Cerebellar nuclear complex (tissue), 1 donor: ENCODE measurements at places on chromosomes 3 and 15.

DNA sequence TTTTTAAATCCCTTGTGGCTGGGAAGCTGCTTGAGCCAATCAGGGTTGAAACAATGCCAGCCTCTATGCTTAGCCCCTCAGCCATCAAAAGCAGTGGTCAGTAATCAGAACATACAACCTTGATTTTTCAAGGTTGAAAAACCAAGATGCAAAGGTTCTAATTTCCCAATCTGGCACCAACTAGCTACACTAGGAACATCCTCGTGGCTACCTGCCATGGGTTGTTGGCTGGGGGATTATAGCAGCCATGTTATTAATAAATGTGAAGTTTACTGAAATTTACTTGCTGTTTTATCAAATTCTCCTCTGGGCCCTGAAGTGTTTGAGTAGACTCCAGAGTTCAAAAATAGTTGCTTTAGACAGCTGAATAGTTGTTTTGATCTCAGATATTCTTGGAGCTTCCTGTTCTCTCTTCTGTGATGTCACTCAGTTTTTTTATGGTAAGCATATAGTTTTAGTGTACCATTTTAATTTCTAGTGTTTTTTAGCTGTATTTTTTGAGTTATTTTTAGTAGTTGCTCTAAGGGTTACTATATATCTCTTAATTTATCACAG is 31.9 kb downstream of the PCCB start:
- DNase-seq, result no peak

GRCh38 chr3:79339846-79340245 is 428.0 kb downstream of the ROBO1 start:
- no peak for DNase-seq

DNA sequence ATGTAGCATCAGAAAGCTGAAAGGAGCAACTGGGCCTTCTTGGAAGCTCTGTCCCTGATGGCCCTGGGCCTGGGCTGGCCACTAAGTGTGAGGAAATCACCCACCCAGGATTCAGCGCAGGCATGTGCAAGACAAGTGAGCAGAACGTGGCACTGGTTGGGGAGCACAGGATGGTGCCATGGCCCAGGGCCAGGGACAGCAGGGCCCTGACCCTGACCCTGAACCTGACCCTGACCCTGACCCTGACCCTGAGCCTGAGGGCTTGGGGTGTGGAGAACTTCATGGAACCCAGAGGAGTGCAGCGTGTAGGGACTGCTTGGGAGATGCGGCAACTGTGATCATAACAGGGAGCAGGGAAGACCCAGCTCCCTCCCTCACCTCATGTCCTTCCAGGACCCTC is 5.9 kb upstream of the ALDH1L1 start:
- no peak for DNase-seq

DNA sequence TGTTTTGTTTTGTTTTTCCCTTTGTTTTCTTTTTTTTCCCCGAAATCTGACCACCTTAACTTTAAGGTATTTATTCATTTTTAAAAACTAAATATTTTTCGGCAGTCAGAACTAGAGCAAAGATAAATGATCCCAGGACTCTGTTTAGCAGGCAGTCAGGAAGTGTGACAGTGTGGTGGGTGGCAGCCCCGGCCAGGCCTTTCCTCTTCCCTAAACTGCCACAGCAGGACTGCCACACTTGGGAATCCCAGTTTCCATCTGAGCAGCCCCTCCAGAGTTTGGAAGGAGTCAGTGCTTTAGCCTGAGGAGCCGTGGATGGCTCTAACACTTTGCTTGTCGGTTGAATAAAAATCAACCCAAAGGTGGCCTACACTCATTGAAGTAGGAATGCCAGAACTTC is 6.9 kb downstream of the CCRL2 start:
- no peak for DNase-seq

DNA sequence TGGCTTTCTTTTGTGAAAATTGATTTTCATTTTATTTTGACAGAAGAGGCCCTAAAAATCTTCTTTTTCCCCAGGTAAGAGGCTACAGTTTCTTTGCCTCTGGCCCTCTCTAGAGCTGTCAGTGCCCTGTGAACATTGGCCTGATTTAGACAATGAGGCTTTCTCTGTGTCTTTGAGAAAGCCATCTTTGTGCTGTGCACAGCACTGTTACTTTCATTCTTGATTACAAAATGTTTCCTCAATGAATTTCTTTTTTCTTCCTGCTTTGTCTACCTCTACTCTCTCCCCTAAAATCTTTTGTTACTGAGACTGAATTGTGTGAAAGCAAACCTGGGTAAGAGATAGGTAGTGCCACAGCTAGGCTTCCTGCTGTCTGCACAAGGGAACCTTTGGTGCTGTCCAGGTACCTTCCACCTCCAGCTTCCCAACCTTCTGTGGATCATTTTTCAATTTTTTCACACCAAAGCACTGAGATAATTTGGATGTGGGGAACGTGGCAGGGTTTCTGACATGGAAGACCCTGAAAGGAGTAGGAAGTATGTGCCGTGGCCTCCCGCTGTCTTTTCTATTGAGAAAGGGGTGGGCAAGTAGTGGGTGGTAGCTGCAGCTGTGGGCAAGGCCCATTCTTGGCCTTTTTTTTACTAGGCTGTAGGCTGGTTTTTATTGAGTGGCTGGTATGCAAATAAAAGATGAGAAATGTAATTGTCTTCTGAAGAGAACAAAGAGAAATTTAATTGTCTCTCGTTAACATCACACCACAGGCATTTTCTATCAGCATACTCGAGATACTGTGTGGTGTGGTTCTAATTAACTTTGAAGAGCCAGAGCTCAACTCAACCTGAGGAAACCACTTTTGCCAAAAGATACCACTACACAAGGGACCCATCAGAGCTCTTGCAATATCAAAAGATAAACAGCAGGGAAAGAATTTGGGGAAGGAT is 21.0 kb downstream of the RAB8B start:
- no peak for DNase-seq

GRCh38 chr3:69149586-69149985 is 27.2 kb upstream of the LMOD3 start:
- DNase-seq, result no peak

- no peak for DNase-seq
These were observed 70.2 kb upstream of the ST3GAL6 start for GRCh38 chr3:98692787-98693473.
